ENCODE measurements at places on chromosomes 11 and 22.

DNA sequence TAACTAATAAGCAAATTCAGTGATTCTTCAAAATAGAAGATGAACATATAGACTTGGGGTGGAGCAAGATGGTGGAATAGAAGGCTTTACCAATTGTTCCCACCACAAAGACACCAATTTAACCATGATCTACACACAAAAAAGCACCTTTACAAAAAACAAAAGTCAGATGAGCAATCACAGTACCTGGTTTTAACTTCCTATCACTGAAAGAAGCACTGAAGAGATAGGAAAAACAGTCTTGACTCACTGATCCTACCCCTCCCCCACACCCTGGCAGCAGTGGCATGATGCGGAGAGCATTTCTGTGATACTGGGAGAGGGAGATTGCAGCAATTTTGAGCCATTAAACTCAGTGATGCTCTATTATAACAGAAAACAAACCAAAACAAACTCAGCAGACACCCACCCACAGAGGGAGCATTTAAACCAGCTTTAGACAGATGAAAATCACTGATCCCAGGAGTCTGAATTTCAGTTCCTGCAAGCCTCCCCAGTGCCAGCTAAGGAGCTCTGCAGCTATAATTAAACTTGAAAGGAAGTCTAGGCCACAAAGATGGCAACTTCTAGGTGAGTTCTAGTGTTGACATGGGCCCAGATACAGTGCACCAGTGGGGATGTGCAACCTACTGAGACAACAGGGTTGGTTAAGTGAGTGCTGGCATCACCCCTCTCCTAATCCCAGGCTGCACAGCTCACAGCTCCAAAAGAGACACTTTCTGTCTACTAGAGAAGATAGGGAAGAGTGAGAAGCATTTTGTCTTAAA, 161.8 kb upstream of the GRIA4 start:
- no peak for DNase-seq
- H3K27me3 ChIP-seq, result peaks cover 2% of the 10 kb centered on the region
- H3K36me3 ChIP-seq, result no peaks in the 10 kb centered on the region
- no peak overlapping the region for H3K4me3 ChIP-seq
- H3K27ac ChIP-seq, result no peak overlapping the region
- no peaks in the 10 kb centered on the region for H3K4me1 ChIP-seq

- no peaks in the 10 kb centered on the region for H3K27me3 ChIP-seq
- no peak overlapping the region for H3K27ac ChIP-seq
- DNase-seq, result no peak
- peaks cover 7% of the 10 kb centered on the region for H3K36me3 ChIP-seq
- H3K4me1 ChIP-seq, result no peaks in the 10 kb centered on the region
Observed at GRCh38 chr22:46159777-46160176, 9.5 kb downstream of the PPARA start.

GRCh38 chr11:112565551-112565950, 304.9 kb upstream of the PLET1 start:
- H3K36me3 ChIP-seq, result no peaks in the 10 kb centered on the region
- H3K4me1 ChIP-seq, result no peaks in the 10 kb centered on the region
- H3K27me3 ChIP-seq, result peaks cover 1% of the 10 kb centered on the region
- no peak overlapping the region for H3K27ac ChIP-seq

DNA sequence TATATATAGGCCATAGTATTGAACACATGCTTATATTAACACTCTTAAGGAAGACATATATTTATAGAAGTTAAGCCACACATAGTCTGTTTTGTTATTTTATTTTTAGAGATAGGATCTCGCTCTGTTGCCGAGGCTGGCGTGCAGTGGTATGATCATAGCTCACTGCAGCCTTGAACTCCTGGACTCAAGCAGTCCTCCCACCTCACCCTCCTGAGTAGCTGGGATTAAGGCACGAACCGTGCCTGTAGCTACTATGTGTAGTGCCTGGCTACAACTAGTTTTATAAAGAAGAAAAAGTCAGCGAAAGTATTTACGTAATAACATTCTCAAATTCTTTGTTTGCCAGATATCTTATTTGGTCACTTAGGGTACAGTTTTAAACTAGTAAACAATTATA, 5.6 kb upstream of the UCP2 start:
- H3K27ac ChIP-seq, result no peak overlapping the region
- peaks cover 3% of the 10 kb centered on the region for H3K27me3 ChIP-seq
- H3K4me3 ChIP-seq, result no peak overlapping the region
- no peaks in the 10 kb centered on the region for H3K36me3 ChIP-seq
- peaks cover 7% of the 10 kb centered on the region for H3K4me1 ChIP-seq

DNA sequence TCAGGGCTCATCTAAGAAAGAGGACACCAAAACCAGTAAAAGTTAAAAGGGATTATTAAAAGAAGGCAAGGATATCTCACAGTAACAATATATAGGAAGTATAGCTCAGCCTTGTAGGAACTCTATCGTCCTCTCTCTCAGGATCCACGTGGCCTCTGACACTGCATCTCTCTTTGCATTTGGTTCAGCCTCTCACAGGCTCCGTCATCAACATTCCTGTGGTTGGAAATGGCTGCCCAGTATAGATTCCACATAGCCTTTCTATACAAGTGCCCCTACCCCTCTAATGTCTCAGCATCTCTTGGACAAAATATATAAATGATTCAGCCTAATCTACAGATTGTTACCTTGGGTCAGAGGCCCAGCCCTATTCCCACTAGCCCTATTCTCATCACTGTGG, 101.3 kb upstream of the DBX1 start:
- H3K4me3 ChIP-seq, result no peak overlapping the region
- peaks cover 2% of the 10 kb centered on the region for H3K4me1 ChIP-seq
- H3K36me3 ChIP-seq, result no peaks in the 10 kb centered on the region
- no peak overlapping the region for H3K27ac ChIP-seq

GRCh38 chr11:71301046-71301857, 48.9 kb upstream of the SHANK2 start:
- H3K36me3 ChIP-seq, result no peaks in the 10 kb centered on the region
- H3K4me3 ChIP-seq, result no peak overlapping the region
- peaks cover 6% of the 10 kb centered on the region for H3K27me3 ChIP-seq
- no peak overlapping the region for H3K27ac ChIP-seq
- DNase-seq, result no peak
- H3K4me1 ChIP-seq, result peaks cover 4% of the 10 kb centered on the region

DNA sequence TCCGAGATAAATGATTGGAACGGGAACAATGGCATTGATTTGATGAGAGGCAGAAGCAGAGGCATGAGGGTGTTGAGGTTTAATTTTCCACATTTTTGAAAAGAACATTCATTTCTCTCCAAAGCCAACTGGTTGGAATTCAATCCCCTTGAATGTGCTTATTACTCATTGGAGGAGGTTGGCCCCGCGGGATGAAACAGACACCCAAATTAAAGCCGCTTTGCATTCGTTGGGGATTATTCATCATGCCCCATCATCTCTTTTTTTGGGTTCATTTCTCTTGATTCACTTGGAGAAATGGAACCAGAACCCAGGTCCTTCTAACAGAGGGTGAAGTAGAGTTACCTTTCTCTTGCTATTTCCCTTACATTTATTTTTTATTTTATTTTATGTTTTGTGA, 47.6 kb upstream of the PARVG start:
- H3K4me3 ChIP-seq, result no peak overlapping the region
- DNase-seq, result no peak
- peaks cover 12% of the 10 kb centered on the region for H3K4me1 ChIP-seq
- H3K27me3 ChIP-seq, result peaks cover 10% of the 10 kb centered on the region
- H3K36me3 ChIP-seq, result peaks cover 67% of the 10 kb centered on the region

GRCh38 chr11:70078781-70079616, 882 bp downstream of the ANO1 start:
- H3K36me3 ChIP-seq, result no peaks in the 10 kb centered on the region
- DNase-seq, result no peak
- peaks cover 1% of the 10 kb centered on the region for H3K4me1 ChIP-seq
- H3K27me3 ChIP-seq, result peaks cover 17% of the 10 kb centered on the region
- no peak overlapping the region for H3K27ac ChIP-seq
- H3K4me3 ChIP-seq, result no peak overlapping the region

DNA sequence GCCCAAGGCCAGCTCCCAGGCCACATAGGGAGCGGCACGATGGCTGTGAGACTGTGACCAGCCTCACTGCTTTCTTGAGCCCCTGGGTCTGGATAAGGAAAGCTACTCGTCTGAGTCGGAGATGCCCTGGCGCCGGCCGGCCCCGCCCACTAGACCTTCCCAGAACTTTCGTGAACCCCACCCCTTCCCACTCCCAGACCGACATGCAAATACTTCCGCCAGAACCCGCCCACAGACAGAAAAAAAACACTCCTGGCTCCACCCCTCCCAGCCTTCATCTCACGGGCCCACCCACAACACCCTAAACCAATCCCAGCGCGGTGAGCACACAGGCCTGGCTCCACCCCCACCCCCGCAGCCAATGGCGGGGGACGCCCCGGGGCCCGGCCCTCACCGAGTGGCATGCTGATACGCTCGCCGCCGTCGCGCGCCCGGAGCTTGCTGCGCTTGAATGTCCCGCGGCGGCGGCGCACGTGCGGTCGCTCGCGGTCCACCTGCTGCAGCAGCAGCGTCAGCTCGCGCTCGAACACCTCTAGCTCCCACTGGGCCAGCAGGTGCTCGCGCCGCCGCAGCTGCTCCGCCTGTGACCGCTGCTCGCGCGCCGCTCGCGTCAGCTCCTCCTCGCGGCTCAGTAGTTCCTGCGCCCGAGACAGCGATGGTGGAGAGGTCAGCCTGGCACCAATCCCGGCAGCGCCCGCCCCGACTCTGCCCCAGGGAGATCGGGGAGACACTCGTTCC, 7.0 kb downstream of the MAP3K11 start:
- peaks cover 19% of the 10 kb centered on the region for H3K27me3 ChIP-seq
- peak overlapping the region; percentile 83 for H3K4me3 ChIP-seq
- peaks cover 66% of the 10 kb centered on the region for H3K36me3 ChIP-seq
- peak; percentile 91 for DNase-seq
- H3K4me1 ChIP-seq, result peaks cover 54% of the 10 kb centered on the region
- H3K27ac ChIP-seq, result no peak overlapping the region

DNA sequence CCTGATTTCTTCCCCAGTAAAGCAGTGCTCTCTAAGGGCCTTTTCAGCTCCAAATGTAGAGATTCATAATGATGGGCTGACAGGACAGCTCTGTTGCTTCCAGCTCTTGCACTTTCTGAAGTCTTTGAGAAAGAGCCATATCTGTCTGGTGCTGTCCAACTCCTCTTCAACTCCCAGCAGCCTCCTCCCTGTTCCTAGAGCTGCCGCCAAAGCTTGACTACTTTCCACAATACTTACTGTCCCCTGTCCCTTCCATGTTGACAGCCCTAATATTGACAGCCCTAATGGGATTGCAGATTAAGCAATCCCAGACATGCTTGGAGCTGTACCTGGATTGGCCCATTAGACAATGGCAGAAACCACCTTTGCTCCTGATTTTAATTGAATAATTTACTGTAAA, 29.6 kb downstream of the INSC start:
- H3K27ac ChIP-seq, result no peak overlapping the region
- no peaks in the 10 kb centered on the region for H3K36me3 ChIP-seq
- no peaks in the 10 kb centered on the region for H3K27me3 ChIP-seq
- H3K4me1 ChIP-seq, result peaks cover 15% of the 10 kb centered on the region

All from endothelial cell (in vitro differentiated cells).